ENCODE measurements at places on chromosomes 1 and 21. TPM values are rescaled to one million over a fixed set of nuclear protein-coding genes. Genes with fewer than 3 reads are reported as not detected.

The OR2G6 gene
- total RNA-seq, result not detected

The REG4 gene
- total RNA-seq, result not detected

The DNASE2B gene
- not detected for total RNA-seq

The BGLAP gene
- total RNA-seq, result 2.2 TPM

The ADGRB2 gene
- total RNA-seq, result 5.4 TPM

The PPIAL4G gene
- 0.05 TPM for total RNA-seq

The PGBD2 gene
- total RNA-seq, result 6.7 TPM

The NUP210L gene
- total RNA-seq, result 0.07 TPM

The CFAP74 gene
- total RNA-seq, result not detected

The ACKR1 gene
- total RNA-seq, result not detected

The RAD54L gene
- 49.0 TPM for total RNA-seq

The OR10Z1 gene
- not detected for total RNA-seq

The MATN1 gene
- total RNA-seq, result 0.44 TPM

The TEX38 gene
- not detected for total RNA-seq

The BSND gene
- total RNA-seq, result not detected

The ANGPTL3 gene
- total RNA-seq, result not detected

The TFF3 gene
- not detected for total RNA-seq

The COL18A1 gene
- total RNA-seq, result 2.9 TPM

The NBPF19 gene
- total RNA-seq, result 20.3 TPM

The HSPG2 gene
- total RNA-seq, result 3.9 TPM

The C1orf226 gene
- 0.05 TPM for total RNA-seq

The KIF21B gene
- 50.4 TPM for total RNA-seq

The PCSK9 gene
- total RNA-seq, result 0.05 TPM

The OPTC gene
- not detected for total RNA-seq

The L1TD1 gene
- not detected for total RNA-seq

The IL19 gene
- total RNA-seq, result not detected

The PHGDH gene
- total RNA-seq, result 58.7 TPM

The RPTN gene
- not detected for total RNA-seq

The SLFNL1 gene
- 0.14 TPM for total RNA-seq

The PTPRC gene
- 333 TPM for total RNA-seq

The C1orf87 gene
- not detected for total RNA-seq

The PODN gene
- total RNA-seq, result not detected

The SHISAL2A gene
- total RNA-seq, result 2.5 TPM

The MROH9 gene
- not detected for total RNA-seq

The MANEAL gene
- 1.1 TPM for total RNA-seq

The TRIM46 gene
- total RNA-seq, result 10.7 TPM

Data from activated T-helper 2 cell treated with anti-CD3 and anti-CD28 coated beads, Interferon-gamma antibody, Interleukin-2, Interleukin-4, amounts not matched to agents 10 μg/mL and 5 μg/mL and 100 μg/mL, durations not matched to agents 14 hours and 24 hours and 36 hours (primary cell).